ENCODE measurements at places on chromosomes 4 and X. TPM values are rescaled to one million over a fixed set of nuclear protein-coding genes. Genes with fewer than 3 reads are reported as not detected.

UGT2B17 gene
- 1.5 TPM for polyA plus RNA-seq

DNA sequence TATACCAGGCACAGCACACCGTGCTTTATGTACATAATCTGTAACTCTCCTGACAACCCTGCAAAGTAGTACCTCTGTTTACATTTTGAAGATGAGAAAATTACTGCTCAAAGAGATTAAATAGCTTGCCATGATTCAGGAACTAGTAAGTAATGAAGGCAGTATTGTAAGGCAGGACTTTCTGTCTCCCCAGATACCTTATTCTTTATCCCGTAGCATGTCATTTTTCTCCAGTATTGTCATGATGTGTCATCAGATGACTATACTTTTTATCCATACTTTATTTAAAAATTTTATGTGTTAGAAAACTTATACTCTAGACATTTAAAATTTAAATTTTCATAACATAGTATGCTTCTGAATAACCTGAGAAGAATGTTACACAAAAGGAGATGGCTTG is 188.3 kb upstream of the NUDT6 start:
- DNase-seq, result no peak

MAGEA12 gene
- not detected for polyA plus RNA-seq

GRCh38 chr4:116952530-116953136 is 132.7 kb downstream of the TRAM1L1 start:
- DNase-seq, result peak; percentile 33

GUCY1A1 gene
- 110 TPM for polyA plus RNA-seq

DNA sequence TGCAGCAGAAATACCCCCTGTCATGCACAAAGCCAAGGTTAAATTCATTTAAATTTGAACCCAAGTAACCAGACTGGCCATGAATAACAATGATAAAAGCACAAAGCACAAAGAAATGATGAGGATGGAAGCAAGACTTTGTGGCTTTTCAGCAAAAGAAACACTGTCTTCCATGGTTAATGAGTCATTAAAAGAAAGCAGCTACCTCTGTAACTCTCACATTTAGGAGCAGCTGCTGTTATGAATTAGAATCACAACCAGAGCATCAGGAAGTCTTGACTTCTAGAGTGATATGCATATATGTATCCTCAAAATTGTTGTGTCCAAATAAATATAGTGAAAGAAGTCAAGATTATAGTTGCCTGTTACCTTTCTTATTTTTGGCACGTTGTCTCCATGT is 70.7 kb upstream of the RPS6KA6 start:
- no peak for DNase-seq

- no peak for DNase-seq
Observed at GRCh38 chrX:100674705-100675104, 30.7 kb downstream of the SRPX2 start.

- no peak for DNase-seq
Observed at GRCh38 chr4:11313157-11313943, 115.3 kb downstream of the HS3ST1 start.

Measured in left lung (tissue), 14 donors.